Uterine smooth muscle cell (primary cell): ENCODE measurements at places on chromosomes 12 and 14. TPM values are rescaled to one million over a fixed set of nuclear protein-coding genes. Genes with fewer than 3 reads are reported as not detected.

Gene TAS2R19
- 7.9 and 10.8 TPM in 2 replicates for total RNA-seq

Gene LRRC10
- not detected in 2 replicates for total RNA-seq

Gene TTC6
- total RNA-seq: under 0.01 TPM in 1 of 2 replicates, not detected in the other

Gene TMCC3
- total RNA-seq: 9.5 and 11.8 TPM in 2 replicates

Gene GNG2
- total RNA-seq: 12.6 and 26.6 TPM in 2 replicates

Gene SLCO1C1
- not detected in 2 replicates for total RNA-seq

Gene PROX2
- total RNA-seq: not detected in 2 replicates

Gene NOXRED1
- total RNA-seq: 0.22 and 0.25 TPM in 2 replicates

Gene LPAR5
- 0.12 TPM in 1 of 2 replicates, not detected in the other for total RNA-seq

Gene FKBP11
- 15.9 and 23.0 TPM in 2 replicates for total RNA-seq

Gene PLEKHD1
- under 0.01 TPM in 2 replicates for total RNA-seq

Gene CD163L1
- under 0.01 and 0.22 TPM in 2 replicates for total RNA-seq

Gene SLC25A3
- total RNA-seq: 759 and 840 TPM in 2 replicates

Gene TMEM132D
- total RNA-seq: 1.00 and 2.0 TPM in 2 replicates

Gene EPYC
- total RNA-seq: not detected in 2 replicates

Gene CEBPE
- total RNA-seq: not detected in 2 replicates

Gene RHEBL1
- total RNA-seq: 0.62 and 1.8 TPM in 2 replicates
